Astrocyte (in vitro differentiated cells and primary cell): ENCODE measurements at places on chromosomes 16 and 17. TPM values are rescaled to one million over a fixed set of nuclear protein-coding genes. Genes with fewer than 3 reads are reported as not detected.
A peak's percentile ranks its signal among the peaks of the same experiment; 100 is the strongest.

DNA sequence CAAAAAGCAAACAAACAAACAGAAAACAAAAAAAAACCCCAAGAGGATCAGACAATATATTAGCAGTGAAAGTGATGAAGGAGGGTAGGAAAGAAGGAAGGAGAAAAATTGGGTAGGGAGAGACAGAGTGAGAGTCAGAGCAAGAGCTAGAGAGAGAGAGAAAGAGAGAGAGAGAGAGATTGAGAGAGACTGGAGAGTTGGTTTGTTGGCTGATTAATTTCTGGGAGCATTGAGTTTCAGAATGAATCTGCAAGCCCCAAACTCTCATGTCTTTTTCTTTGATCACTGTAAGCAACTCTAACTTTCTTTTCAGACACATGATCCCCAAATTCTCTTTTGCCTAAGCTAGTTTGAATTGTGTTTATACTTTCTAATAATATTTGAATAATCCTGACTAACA, 388.1 kb downstream of the SHISA9 start:
- DNase-seq, result no peak

DNA sequence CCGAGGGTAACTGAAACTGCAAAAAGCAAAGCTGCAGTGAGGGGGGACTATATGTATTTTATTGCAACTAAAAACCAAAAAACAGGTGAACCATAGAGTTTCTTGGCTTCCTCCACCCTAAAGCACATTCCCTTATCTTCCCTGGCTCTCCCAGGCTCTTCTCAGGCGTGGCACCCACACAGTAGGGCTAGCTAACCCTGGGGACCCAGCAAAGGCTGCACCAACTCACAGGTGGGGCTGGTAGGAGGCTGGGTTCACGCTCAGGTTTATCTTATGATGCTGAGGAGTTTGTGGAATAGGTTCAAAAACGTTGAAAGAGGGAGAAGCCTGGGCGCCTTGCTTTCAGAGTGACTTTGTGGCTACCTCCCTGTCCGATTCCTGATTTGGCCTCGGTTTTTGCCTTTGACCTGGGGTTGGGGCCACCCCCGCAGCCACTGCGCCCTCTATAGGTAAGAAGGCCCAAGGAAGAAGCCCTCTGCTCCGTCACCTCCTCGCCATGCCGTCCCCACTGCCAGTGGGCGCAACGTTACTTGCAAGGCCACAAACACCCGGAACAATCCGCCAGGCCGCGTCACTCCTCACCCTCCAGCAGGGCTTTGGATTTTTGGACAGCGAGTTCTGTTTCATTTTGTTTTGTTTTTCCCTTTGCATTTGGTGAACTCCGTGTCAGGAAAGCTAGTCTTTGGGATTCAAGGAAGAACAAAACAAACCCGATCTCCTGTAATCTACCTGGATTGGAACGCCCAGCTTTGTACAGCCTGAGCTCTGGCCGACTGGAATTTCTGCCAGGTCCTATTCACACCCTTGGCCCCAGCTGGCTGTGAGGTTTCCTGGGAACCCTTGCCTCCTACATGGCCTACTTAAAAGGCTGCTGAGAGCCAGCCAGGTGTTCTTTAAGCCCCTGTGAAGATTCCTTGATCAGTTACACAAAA, 60.8 kb downstream of the TBC1D16 start:
- no peak for DNase-seq

DNA sequence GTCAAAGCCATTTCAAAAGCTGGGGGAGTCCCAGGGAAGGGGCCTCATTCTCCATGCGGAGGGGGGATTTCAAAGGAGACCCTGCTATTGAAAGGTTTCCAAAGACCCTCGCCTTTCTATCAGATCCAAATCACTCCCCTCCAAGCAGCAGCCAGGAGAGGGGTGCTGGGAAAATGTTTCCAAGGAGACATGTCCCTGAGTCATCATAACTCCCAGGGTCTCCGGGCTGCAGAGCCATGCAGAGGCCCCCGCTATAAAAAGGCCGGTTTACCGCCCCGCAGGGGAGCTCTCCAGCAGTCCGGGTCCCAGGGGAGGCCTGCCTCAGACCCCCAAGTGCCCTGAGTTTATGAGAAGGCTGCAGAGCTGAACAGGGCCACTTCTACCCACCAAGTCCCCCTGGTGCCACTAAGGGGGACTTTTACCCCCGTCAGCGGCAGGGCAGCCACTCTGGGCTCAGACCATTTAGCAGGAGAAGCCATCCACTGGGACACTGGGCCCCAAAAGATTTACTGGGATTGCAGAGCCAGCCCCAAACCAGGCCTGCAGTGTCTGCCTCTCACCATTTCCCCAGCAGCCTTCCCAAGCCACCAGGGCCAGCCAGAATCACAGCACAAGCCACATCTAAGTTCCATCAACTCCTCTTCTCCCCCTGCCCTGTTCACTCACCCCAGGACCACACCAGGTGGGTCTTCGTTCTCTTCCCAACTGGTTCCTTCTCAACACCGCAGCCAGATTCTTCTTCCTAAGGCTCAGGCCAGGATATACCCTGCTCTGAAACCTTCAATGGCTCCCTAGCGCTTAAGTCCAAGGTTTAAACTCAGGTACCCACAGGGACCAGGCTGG, 234.4 kb downstream of the ZNF423 start:
- no peak for DNase-seq

Gene FOXN1
- not detected in 2 replicates for total RNA-seq

- DNase-seq, result no peak
Observed at GRCh38 chr17:20010936-20011335, 1.8 kb downstream of the SPECC1 start.

DNA sequence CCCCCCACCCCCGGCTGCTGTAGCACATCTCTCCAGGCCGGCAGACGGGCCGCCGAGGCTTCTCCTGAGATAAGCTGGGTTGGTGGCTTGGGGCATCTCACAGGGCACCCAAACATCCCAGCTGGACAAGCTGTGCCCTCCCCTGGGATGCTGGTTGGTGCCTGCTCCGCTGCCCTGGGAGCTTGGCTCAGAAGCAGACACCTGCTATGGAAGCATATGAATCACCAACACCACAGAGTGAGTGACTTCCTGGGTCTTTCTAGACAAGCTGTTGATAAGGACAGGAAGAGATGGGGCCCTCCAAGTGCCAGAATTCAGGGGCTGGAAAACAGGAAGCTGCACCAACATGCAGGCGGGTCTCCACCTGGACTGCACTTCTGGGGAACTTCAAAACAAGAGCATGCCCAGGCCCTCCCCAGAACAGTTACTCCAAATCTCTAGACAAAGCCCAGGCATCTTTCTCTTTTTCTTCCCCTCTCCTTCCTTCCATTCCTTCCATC, 13.7 kb downstream of the C16orf95 start:
- no peak for DNase-seq

DNA sequence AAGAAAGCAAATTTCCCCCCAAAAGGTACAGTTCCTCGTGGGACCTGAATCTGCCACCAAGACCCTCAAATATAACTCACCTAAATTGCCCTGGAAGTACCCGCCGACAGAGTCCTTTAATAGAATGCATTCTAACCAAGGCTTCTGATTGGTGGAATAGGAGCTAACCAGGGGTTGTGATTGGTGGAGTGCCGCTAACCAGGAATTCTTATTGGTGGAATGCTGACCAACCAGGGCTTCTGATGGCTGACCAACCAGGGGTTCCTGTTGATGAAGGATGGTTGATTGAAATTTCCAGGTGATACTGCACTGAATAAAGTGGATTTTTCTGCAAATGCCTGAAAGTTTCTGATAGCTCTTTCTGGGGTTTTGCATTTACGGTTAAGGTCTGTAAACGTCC, 6.5 kb downstream of the TFAP4 start:
- DNase-seq, result no peak

DNA sequence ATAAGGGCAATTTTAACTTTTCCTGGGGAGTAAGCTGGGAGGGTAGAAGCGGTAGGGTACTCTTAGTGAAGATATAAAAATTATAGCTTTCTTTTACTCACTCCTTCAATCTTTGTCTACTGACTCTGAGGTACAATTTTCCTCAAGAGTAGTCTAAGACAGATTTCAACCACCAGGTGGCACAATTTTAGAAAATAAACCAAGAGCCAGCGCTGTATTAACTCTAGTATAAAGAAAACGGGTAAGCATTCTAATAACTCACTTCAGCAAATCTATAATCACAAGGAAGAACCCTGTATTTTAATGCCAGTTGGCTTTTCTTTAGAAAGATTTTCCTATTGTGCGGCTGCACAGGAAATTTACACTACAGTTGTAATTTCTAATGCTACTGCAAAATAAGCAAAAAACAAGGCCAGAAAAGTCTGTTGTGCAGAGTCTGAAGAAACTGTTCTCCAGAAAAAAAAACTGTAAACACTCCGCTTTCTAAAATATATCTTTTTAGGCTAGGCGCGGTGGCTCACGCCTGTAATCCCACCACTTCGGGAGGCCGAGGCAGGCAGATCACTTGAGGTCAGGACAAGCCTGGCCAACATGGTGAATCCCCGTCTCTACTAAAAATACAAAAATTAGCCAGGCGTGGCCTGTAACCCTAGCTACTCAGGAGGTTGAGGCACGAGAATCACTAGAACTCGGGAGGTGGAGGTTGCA, 1.9 kb downstream of the CMC2 start:
- DNase-seq, result no peak

DNA sequence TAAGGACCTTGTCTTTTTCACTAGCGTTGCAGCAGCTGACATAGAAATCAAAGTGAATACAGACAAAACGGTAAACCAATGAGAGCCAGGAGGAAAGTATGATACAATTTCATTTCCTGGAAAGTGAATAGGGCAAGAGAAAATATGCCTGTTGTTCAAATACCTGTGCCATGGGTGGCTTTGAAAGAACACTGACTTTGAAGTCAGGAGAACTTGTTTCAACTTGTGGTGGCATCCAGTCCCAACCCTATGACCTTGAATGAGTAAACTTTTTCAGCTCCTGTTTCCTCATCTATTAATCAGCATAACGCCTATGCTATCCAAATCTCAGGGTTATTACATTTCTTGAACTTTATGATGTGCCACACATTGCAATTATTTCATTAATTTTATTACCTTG, 173.7 kb upstream of the HS3ST3A1 start:
- no peak for DNase-seq

Gene CD7
- 0.18 and 0.24 TPM in 2 replicates for total RNA-seq

DNA sequence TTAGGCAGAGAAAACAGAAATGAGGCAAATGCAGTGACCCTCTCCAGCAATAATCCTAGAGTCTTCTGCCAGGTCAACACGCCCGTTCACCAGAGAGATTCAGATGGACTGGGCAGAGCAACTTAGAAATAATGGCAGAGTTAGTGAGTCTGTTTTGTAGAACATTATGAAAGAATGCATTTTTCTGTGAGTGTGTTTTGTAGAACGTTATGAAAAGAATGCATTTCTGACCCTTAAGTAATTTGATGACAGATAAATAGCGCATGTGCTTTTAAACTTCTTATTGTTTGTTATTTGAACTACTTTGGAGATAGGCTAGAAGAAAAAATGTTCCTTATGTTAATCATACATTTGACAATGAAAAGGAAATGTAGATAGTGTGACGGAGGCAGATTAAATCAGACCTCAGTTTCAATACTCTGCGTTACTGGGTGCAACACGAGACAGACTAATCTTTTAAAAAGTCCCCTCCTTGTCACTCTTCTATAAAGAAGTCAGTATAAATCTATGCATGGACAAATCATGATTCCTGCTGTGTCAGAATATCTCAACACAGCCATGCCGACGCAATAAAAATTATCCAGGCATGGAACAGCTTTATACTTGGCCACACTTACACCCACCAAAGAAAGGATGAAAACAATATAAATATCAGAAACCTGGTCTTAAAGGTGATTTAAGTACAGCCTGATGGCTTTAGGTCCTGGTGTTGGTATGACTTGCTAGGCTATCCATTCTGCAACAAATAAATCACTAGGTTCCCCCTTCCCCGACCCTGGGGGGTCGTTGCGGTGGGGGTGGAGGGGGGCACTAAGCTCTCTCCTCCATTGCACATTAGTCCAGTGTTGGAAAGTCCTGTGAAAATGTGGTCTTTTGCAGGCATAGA, 47.8 kb downstream of the MARCHF10 start:
- DNase-seq, result peak; percentile 77

DNA sequence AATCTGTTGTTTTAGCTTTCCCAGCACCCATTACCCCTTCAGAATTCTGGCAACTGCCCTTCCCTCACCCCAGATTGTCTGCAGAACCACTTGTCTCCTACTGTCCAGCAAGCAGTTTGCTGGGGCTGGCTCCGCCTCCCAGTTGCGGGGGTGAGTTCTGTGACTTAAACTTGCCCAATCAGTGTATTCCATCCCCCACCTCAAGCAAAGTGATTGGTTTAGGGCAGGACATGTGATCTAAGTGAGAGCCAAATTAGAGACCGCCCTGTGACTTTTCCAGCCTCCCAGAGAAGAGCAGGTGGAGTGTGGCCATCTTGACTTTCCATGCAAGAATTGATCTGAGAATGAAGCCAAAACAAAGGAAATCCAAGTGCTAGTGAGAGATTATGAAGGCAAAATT, 22.7 kb upstream of the SRCIN1 start:
- no peak for DNase-seq

Gene TAC4
- not detected in 2 replicates for total RNA-seq

GRCh38 chr17:43572368-43572980, 26.3 kb upstream of the ETV4 start:
- no peak for DNase-seq

Gene SCNN1G
- not detected in 2 replicates for total RNA-seq

Gene NPIPB8
- not detected in 2 replicates for total RNA-seq

GRCh38 chr16:85029408-85029784, 1.8 kb downstream of the KIAA0513 start:
- DNase-seq, result peak; percentile 49

Gene NOD2
- total RNA-seq, result not detected in 2 replicates

DNA sequence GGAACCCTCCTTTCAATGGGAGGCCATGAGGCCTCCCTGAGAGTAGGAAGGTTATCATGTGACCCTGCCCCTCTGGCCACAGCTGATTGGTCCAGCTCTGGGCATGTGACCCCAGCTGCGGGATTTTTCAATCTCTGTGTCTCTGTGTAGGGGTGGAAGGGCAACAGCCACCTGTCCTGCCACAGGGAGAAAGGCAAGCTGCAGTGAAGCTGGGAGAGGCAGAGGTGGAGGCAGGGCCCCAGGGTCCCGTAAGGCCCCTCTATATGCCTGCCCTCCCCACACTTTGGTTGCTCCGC, 10.9 kb downstream of the DNAAF8 start:
- DNase-seq, result no peak

DNA sequence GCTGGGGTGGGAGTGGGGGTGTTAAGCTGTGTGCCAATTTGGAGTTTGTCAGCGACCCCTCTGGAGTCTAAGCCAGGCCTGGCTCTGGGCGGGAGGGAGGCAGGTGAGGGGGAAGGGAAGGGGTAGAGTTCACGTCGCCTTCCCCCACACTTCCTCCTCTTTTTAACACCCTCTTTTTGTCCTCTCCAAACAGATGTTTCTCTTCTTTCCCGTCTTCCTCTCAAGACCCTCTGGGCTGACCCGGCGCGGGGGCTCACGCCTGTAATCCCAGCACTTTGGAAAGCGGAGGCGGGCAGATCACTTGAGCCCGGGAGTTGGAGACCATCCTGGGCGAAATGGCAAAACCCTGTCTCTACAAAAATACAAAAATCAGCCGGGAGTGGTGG, 3.3 kb downstream of the HOXB1 start:
- no peak for DNase-seq

Gene CRYBA1
- not detected in 2 replicates for total RNA-seq

- DNase-seq, result no peak
Observed at GRCh38 chr17:55757659-55758058, 6.8 kb downstream of the PCTP start.

Gene ABCA10
- 0.20 and 0.75 TPM in 2 replicates for total RNA-seq

- no peak for DNase-seq
Observed at GRCh38 chr17:66755101-66755943, 79.6 kb upstream of the CACNG5 start.
